ENCODE measurements at places on chromosomes 1 and 21.
A peak's percentile ranks its signal among the peaks of the same experiment; 100 is the strongest.

GRCh38 chr1:56709269-56709880 is 64.3 kb downstream of the PRKAA2 start:
- DNase-seq = peak; percentile 71

- peak; percentile 89 for DNase-seq
Observed at GRCh38 chr1:231395076-231395997, 26.8 kb downstream of the EGLN1 start.

GRCh38 chr1:234780531-234781162 is 170.7 kb upstream of the IRF2BP2 start:
- peak; percentile 3 for DNase-seq

- DNase-seq = no peak
Observed at GRCh38 chr21:44681861-44682579, at the start of gene KRTAP12-1. Gene KRTAP12-1 (minus strand): TSS chr21:44682163. CDS start chr21:44682123, 40 bp downstream.

- DNase-seq = no peak
Observed at GRCh38 chr1:45510972-45511527, 10.6 kb downstream of the PRDX1 start.

- DNase-seq = no peak
Observed at GRCh38 chr1:191707288-191707687, 451.0 kb upstream of the RGS18 start.

DNA sequence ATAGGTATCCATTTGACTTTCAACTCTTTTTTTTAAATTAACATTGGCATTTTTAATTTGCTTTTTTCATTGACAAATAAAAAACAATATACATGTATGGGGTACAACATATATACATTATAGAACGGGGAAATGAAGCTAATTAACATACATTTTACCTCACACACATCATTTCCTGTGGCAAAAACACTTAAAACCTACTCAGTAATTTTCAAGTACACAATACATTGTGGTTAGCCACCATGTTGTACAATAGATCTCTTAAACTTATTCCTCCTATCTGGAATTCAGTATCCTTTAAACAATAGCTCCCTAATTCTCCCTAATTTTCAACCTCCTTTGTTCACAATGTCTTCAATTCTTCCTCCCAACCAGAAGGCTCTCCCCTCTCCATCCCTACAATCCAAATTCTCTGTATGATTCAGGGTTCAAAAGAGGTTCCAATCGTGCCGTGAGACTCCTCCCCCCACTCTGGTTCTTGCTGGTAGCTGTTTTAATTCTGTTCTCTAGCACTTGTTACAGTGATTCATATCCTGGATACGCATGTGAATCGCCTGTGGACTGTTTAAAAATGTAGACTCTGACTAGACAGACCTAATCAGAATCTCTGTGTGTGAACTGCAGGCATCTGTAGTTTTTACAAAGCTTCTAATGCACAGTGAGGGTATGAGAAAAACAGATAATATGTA is 87.6 kb upstream of the DUSP10 start:
- peak; percentile 11 for DNase-seq

- peak; percentile 17 for DNase-seq
Observed at GRCh38 chr1:65493802-65494201, 73.3 kb downstream of the LEPR start.

DNA sequence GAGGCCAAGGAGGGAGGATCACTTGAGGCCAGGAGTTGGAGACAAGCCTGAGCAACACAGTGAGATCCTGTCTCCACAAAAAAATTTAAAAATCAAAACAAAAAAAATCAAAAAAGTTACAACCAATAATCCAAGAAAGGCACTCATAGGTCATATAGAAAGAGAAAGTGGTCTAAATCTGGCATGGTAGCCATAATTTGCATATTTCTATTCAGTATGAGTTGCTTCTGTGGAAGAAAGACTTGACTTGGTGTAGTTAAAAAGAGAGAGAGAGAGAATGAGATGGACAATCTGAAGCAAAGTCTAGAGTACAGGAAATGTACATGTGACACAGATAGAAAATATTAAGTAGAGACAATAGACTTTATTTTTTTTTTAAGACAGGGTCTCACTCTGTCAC is 22.5 kb downstream of the JMJD4 start:
- no peak for DNase-seq

DNA sequence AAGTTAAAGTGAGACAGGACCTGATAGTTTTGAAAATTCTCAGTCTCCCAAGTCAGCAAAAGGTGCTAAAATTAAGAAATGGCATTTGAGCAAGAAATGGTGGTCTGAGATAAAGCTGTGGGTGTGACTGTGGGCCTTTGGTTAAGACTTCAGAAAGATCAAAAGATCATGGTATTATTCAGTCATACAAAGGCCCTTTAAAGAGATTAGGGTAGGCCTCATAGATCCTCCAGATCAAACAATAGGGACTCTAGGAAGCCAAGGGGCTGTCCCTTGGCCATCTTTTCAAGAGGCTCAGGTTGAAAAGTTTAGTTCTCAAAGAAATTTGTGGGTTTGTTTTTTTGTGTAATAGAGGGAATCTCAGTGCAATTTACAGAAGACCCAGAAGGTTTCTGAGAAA is 8.4 kb downstream of the HMGB4 start:
- no peak for DNase-seq

- no peak for DNase-seq
Observed at GRCh38 chr1:81805537-81806431, 5.0 kb downstream of the ADGRL2 start.

Measured in umbilical cord (tissue), 2 donors.